ENCODE measurements at places on chromosomes 6 and 20.

DNA sequence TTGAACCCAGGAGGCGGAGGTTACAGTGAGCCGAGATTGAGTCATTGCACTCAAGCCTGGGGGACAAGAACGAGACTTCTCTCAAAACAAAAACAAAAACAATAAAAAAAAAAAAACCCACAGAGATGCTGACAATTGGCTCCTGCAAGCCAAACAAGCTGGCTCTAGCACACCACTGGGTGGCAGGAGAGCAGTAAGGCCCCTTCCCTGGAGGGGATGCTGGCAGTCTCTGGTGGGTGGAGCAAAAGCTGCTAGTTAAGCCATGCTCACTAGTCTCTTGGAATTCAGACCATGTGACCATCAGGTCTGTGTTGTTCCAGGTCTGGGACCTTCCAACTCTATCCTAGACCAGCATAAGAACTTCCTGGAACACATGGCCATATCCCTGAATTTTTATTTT, 18.9 kb upstream of the DSN1 start:
- no peak for DNase-seq

DNA sequence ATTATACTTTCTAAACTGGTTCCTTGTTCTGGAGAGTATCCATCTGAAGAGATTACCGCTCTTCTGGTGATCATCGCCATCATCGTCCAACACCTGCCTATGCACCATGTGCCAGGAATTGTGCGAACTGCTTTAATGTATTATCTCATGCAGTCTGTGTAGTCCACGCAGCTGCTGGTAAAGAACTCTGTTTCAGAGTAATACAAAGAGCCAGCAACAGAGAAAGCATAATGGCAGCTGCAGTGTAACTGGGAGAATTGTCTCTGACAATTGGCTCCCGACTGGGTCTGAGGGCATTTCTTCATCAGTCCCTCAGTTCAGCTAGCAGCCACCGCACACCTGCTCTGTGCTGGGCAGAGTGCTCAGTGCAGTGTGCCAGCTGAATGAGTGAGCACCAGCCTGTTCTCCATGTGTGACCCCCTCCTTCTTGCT, 383.4 kb downstream of the GRIK2 start:
- DNase-seq = no peak

- DNase-seq = no peak
Observed at GRCh38 chr20:7980332-7981046, 39.1 kb downstream of the TMX4 start.

- no peak for DNase-seq
Observed at GRCh38 chr20:49539481-49540231, 28.3 kb downstream of the PTGIS start.

DNA sequence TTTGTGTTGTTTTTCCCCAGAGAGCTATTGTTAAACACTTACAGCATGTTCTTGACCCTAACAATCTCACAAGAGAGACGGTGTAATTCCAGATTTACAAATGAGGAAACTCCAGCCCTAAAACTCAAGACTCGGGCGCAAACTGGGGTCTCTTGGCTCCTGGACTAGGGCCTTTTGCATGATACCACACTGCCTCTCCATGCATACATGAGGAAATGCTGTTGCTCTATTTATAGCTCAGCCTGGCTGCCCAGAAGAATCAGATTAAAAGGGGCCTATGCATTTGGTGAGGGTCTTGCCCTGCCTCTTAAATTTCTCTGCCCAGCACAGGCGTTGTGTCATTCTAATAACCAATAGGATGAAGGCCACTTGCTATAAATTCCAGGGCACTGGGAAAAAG, 30.5 kb upstream of the SNRPB2 start:
- no peak for DNase-seq

- no peak for DNase-seq
Observed at GRCh38 chr20:57783196-57783595, 73.4 kb upstream of the PMEPA1 start.

- DNase-seq = no peak
Observed at GRCh38 chr6:162270966-162271365, 456.6 kb downstream of the PRKN start.

DNA sequence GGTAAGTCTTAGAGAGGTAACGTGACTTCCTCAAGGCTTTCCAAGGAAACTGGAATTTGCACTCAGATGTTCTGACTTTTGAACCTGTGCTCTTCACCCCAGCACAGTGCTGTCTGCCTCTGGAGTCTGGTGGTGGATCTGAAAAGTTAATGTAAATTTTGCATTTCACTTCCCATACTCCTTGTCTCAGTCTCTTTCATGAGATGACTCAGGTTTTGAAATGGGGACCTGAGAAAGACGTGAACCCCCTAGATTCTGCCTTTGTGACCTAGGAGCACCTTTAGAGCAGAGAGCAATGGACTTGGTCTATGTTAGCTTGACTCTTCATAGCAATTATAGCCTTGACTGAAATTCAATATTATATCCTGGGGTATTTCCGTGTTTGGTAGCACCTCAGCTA, 223.0 kb downstream of the QKI start:
- DNase-seq = no peak

GRCh38 chr6:11848346-11848651, 69.7 kb upstream of the ADTRP start:
- DNase-seq = no peak

DNA sequence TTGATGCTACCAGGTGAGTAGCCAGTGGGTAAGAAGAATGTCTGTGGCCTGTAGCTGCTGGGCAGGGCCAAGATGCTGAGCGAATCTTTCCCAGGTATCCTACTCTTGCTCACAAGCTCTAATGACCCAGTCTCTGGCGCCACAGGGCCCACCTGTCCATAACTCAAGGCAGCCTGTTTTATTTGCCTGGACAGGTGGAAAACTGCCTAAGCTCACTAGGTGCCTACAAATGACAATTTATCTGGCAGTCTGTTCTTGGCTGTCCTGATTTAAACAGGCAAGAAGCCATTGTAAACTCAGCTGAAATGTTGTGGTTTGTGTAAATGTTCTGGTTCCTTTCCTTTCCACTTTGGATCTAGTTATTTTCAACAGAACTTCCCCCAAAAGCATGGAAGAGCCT, 113.3 kb downstream of the TCP11 start:
- no peak for DNase-seq

- DNase-seq = peak; percentile 44
Observed at GRCh38 chr6:135183002-135183531, 2.0 kb downstream of the MYB start.

GRCh38 chr6:151719070-151719469, 88.4 kb upstream of the ESR1 start:
- no peak for DNase-seq

DNA sequence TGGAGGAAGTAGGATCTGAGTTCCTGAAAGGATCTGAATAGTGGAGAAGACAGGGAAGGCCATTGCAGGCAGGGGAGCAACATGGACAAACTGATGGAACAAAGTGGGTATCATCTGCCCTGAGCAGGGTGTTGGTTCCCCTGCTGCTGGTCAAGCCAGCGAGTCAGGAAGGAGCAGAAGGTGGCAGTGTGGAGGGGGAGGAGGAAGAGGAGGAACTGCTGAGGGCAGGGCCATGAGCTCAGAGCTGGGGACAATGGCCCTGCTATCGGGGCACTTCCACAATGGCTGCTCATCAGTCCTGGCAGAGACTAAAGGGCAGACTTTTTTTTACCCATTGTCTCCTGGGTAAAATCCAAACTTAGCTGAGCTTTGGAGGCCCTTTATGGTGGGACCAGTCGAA, 13.6 kb downstream of the CNBD2 start:
- no peak for DNase-seq

DNA sequence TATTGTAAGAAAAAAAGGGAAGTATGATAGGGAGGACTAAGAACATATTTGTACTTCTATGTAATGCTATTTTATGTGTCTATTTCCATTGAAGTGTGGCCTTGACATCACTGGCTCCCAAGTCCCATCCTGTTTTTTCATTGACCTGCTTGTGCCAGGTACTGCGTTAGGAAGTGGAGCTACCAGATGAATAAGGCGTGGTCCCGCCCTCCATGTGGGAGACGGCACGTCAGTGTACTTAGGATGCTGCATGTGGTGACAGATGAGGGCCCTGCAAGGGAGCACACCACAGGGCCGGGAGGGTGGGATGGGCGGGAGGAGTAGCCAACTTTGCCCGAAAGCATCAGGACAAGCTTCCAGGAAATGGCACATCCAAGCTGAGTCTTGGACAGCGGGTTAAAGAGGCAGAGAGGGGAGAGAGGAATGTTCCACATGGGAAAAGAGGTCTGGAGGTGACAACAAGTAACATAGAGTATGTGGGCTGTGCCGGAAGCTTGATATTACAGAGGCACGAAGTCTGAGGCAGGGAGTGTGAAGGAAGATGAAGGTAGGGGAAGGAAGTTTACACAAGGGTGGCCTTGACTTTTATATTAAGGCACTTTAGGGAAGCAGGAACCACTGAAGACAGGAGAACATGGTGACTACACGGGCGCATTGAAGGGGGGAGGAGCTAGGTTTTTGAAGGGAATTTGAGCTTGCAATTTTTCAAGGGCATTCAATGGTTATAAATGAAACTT, 140.6 kb downstream of the MTHFD1L start:
- no peak for DNase-seq

DNA sequence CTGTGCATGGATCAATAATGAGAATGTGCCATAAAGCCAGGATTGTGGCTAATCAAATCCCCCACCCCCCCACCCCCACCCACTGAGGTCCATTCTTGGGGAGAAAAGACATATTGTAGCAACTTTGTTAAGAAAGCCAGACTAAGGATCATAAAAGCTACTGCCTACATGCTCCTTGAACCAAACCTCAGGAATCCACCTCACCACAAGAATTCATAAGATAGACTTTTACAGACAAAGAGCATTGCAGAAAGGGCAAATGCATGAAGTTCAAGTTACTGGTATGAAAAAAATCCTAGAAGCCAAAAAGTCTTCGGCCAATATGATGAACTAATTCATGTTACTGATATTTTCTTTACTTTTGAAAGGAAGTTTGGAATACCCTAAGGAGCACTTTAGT, 187.9 kb upstream of the ARID1B start:
- no peak for DNase-seq

DNA sequence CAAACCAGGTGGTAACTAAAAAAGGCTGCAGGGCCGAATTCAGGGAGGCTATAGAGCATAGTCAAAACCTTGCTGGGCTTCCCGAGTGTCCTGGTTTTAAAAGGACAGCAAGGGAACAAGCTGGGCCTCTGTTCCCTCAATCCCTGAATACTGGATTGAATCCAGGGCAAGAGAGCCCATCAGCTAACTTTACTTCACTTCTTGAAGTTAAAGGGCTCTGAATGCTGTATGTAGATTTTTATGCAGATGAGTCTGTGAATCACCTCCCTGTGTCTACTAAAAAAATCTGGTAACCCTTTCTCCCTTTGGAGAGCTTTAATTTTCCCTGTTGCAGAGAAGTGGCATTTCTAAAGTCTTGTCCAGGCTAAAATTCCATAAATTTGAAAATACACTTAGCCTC, 29.5 kb downstream of the LYRM4 start:
- no peak for DNase-seq

DNA sequence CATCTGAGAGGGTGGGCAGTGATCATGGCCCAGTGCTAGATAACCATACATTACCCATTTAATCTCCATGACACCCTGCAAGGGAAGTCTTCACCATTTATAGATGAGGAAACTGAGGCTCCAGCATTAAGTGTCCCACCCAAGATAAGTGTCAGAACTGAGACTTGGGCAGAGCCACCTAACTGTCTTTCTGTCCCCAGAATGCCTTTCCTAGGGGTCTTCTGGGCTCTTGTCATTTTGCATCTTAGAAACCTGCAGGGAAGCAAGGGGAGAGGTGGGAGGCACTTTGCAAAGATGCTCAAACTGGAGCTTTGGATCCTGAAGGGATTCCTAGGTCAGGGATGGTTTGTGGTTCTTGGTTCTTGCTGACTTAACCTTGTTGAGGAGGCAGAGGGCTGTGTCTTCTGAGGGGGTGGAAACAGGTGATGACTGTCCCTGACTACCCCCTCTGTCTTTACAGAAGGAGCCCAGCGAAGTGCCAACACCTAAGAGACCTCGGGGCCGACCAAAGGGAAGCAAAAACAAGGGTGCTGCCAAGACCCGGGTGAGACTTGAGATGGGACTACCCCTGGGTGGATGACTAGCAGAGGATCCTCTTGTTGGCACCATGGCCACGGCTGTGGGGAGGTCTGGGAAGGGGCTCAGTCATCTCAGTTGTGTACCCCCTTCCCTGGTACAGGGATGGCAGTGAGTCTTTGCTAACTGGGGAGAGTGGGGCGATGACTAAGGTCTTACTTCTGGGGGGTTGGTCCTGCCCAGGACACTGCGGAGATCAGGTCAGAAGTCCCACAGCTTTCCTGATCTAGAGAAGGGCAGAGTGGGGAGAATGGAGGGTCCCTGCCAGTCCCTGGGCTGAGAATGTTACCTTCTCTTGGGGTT, 5.8 kb downstream of the HMGA1 start:
- DNase-seq = no peak

DNA sequence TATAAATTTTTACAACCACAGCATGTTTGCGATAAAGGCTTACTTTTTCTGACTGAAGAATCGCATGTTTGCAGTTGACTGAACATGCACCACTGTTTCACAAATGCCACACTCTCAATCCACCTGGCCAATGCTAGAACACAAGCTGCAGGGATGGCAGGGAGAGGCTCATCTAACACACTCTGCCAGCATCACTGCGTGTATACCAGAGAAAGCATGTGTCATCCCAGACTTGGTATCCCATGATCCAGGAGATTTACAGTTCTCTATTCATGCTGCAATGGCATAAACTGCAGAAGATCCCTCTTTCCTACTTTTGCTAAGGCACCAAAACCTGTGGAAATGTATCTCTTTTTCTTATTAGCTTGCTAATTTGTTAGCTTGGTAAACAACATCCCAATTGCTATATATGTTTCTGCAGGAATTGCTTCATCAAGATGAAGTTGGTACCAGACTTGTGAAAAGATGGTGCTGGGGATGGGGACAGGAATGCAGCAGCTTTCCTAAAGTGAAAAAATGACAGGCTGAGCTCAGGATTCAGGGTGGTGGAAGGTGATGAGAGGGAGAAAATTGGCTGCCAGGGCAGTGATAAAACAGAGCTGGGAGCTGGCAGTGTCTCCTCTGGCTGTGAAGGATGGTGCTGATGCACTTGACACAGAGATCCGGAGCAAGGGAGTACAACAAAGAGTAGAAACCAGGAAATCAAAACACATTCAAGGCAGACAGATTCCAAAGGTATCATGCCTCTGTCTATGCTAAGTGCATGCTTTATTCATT, 186.9 kb downstream of the HIVEP2 start:
- no peak for DNase-seq

DNA sequence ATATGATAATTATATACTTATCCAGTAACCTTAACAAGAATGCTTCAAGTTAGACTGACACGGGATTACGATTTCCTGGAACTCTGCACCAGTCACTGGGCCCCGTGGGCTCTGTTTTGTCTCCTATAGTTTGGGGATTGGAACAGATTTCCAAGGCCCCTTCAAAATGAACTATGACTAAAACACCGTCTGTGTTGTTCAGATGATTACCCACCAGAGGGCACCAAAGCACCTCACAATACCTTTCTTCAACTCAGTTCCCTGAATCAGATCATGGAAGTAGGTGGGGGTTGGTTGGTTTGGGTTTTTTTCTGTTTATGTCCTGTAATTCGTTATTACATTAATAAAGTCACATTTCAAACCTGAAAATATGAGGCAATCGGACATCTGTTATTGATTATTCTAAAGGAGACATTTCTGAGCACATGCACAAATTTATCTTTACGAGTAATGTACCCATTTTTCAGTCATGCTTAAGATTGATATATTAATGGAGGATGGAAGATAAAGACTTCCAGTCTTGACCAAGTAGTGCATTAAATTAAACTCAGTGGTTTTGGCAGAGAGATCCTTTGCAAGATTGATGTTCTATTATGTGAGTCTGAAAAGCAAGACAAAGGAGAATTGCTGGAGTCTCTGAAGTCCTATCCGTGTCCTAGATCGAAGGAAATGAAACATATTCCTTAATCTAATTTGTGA, 112.0 kb upstream of the COL21A1 start:
- DNase-seq = peak; percentile 11

GRCh38 chr20:58707770-58708169, 15.2 kb downstream of the NPEPL1 start:
- no peak for DNase-seq

Data from stimulated activated CD8-positive, alpha-beta memory T cell treated with anti-CD3 and anti-CD28 coated beads, Interleukin-2, amount 100 ng/mL, for 1 hour (primary cell).